Stimulated activated CD4-positive, alpha-beta T cell treated with anti-CD3 and anti-CD28 coated beads, Interleukin-1b, Interleukin-23, amount 100 ng/mL, for 1 hour (primary cell): ENCODE measurements at places on chromosomes 7 and 10.

DNA sequence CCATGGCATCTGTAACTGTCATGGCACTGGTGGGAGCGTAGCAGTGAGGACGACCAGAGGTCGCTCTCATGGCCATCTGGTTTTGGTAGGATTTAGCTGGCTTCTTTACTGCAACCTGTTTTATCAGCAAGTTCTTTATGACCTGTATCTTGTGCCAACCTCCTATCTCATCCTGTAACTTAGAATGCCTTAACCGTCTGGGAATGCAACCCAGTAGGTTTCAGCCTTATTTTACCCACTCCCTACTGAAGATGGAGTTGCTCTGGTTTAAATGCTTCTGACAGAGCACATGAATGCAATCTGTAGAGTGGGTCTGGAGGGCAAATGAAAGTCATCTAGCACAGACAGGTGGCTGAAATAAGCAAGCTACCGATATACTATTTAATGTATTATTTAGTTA, 55.3 kb upstream of the OPN4 start:
- DNase-seq = no peak

GRCh38 chr10:5540080-5540479, 15.3 kb downstream of the CALML3 start:
- no peak for DNase-seq

- DNase-seq = no peak
Measured at GRCh38 chr7:471866-472639, 47.6 kb downstream of the PDGFA start.

GRCh38 chr10:99619851-99620710, at the start of gene SLC25A28:
Gene SLC25A28, minus strand, starts transcription at chr10:99620439. Its CDS starts 104 bp downstream, at chr10:99620335.
- DNase-seq = peak; percentile 78

- DNase-seq = no peak
Measured at GRCh38 chr10:22335173-22335933, 9.9 kb upstream of the SPAG6 start.

GRCh38 chr7:127884066-127884559, 147.1 kb downstream of the LRRC4 start:
- no peak for DNase-seq

GRCh38 chr7:5077740-5078139, 32.1 kb downstream of the RBAK start:
- DNase-seq = no peak

- no peak for DNase-seq
Measured at GRCh38 chr10:106577266-106577665, 587.2 kb downstream of the SORCS1 start.

DNA sequence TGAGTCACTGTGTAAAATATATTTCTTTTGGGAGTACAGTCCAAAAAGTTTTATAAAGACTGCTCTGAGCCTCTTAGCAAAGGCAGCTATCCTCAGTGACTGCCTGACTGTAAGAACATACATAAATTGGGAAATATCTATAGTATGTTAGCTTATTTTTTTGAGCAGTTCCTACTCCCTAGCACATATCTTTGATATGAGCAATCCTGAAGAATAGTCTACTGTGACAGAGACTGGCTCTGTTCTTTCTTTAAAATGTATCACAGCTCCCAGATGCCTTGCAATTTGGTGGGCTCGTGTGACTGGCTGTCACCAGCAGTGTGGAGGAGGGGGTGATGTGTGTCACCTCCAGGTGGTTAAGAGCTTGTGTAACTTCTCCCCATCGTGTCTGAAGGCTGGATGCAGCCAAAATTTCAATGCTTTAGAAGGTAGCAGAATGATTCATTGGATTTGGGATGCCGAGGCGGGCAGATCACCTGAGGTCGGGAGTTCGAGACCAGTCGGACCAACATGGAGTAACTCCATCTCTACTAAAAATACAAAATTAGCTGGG, 47.9 kb downstream of the MTERF1 start:
- no peak for DNase-seq

GRCh38 chr10:34996843-34997242, 93.3 kb downstream of the CUL2 start:
- no peak for DNase-seq
